Pulmonary artery endothelial cell (primary cell): ENCODE measurements at places on chromosomes 4 and X. TPM values are rescaled to one million over a fixed set of nuclear protein-coding genes. Genes with fewer than 3 reads are reported as not detected.

TMPRSS11B gene
- not detected in 2 replicates for total RNA-seq

KLKB1 gene
- 0.25 TPM in 1 of 2 replicates, not detected in the other for total RNA-seq

PNMA6A gene
- 0.53 and 1.6 TPM in 2 replicates for total RNA-seq

CWH43 gene
- not detected in 2 replicates for total RNA-seq

TDO2 gene
- not detected in 2 replicates for total RNA-seq

GAGE13 gene
- total RNA-seq = not detected in 2 replicates

COL25A1 gene
- total RNA-seq = 0.14 and 4.0 TPM in 2 replicates

ZNF718 gene
- total RNA-seq = 5.2 and 8.1 TPM in 2 replicates
